ENCODE measurements at places on chromosomes 4 and X.

DNA sequence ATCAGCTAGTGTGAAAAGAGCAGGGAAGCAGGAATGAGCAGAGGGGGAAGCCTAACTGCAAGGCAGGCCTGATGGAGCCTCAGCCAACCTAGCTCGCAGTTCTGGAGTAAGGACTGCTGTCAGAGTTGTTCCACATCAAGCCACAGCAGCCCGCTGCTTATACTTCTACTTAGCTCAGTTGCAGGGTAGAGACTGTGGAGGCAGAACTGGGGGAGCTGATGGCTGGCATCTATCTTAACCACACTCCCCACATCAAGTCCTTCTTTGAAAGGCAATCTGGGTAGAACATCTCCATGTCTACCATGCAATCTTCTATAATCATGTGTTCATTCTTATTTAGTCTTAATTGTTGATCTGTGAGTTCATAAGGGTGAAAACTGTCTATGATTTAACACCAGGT is 46.1 kb downstream of the DDX60 start:
- DNase-seq, result no peak

DNA sequence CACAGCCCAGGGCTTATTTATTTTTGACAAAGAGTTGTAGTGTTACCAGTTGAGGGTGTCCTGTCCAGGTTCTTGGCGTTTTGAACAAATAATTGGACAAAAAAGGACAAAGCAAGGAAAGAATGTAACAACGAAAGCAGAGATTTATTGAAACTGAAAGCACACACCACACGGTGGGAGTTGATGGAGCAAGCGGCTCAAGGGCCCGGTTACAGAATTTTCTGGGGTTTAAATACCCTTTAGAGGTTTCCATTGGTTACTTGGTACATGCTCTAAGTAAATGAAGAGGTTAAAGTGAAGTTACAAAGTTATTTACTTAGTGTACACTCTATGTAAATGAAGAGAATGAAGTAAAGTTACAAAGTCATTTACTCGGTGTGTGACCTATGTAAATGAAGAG is 27.8 kb upstream of the OPHN1 start:
- no peak for DNase-seq

DNA sequence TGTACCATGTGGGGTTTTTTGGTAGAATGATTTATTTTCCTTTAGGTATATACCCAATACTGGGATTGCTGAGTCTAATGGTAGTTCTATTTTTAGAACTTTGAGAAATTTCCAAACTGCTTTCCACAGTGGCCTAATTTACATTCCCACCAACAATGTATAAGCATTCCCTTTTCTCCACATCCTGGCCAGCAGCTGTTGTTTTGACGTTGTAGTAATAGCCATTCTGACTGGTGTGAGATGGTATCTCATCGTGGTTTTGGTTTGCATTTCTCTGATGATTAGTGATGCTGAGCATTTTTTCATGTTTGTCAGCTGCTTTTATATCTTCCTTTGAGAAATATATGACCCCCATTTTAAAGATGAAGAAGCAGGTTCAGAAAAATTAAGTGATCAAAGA is 153.7 kb downstream of the CBR4 start:
- DNase-seq, result no peak

GRCh38 chr4:146040623-146041022 is 102.0 kb upstream of the ZNF827 start:
- DNase-seq, result no peak

DNA sequence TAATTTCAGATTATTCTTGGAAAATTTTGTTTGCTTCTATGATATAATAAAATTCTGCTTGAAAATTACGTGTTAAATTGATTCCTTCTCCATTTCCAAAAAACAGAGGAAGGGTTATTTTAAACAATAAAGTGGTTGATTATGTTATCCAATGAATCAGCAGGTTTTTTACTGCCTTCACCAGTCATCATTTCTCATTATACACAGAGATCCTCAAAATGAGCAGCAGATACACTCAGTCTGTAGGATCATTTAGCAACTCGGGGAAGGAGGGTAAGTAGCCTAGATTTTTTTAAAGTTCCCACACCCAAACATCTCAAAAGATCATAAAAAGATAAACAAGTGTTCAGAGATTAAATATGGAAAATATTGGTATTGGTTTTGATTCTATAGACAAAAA is 6.8 kb upstream of the TMEM144 start:
- peak; percentile 47 for DNase-seq

DNA sequence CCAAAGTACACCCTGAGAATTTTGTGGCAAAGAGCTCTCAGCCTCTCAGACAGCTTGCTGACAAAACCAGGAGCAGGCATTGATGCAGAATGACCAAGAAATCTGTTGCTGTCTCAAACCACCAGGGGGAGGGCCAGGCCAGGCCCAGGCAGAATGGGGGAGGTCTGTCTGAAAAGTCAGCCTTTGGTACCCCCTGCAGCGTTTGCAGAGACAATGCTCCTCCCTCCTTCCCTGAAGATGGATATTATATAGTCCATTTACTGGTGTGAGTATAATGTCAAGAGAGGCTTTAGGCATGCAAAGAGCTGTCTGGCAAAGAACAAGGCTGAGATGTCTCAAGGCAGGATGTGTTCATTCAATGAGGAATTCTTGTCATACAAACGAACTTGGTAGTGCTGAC is 52.9 kb upstream of the TRPC5OS start:
- no peak for DNase-seq

DNA sequence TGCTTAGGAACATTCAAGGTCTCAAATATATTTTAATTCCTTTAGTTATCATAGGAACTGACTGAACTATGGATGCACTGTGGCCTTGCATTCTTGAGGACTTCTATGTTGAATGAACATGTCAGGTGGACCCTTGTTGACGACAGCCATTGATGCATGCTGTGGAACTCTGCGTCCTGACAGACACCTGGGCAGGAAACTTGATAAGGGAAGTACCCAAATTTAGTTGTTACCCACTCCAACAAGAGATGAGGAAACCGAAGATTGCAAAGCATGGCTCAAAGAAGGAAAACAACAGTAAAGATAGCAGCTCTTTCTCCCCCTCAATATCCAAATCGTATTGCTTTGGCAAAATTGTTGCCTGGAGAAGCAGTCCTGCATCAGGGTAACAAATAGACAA is 540.0 kb upstream of the NR3C2 start:
- DNase-seq, result no peak

GRCh38 chr4:122930862-122931261 is 8.5 kb upstream of the NUDT6 start:
- DNase-seq, result peak; percentile 39

- DNase-seq, result no peak
Observed at GRCh38 chr4:20181926-20182325, 69.8 kb upstream of the SLIT2 start.

- DNase-seq, result peak; percentile 87
Observed at GRCh38 chrX:134990801-134991481, at the start of gene SMIM10. Gene SMIM10 (plus strand): TSS chrX:134990991. CDS start chrX:134991096, 105 bp downstream.

DNA sequence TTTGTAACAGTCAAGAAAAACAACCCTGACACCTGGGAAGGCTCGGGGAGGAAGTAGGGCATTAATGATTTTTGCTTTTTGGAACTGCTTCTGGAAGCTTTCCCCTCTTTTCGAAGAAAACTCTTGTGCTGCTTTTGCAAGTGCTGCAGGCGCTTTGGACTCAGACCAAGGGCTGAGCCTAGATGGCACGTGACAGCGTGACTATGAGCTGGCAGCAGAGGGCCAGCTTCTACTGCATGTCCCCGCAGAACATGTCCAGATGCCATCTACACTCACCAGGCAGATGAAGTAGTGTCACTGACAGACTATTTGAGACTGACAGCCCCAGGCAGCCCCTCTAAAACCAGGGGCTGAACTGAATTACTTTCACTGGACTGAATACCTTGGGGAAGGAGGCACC is 6.2 kb downstream of the NR0B1 start:
- no peak for DNase-seq

- DNase-seq, result no peak
Observed at GRCh38 chr4:94446386-94446785, 5.4 kb upstream of the PDLIM5 start.

GRCh38 chrX:118552121-118552900 is 56.7 kb downstream of the DOCK11 start:
- peak; percentile 85 for DNase-seq

- DNase-seq, result no peak
Observed at GRCh38 chr4:77697860-77698590, 92.4 kb downstream of the CXCL13 start.

- DNase-seq, result no peak
Observed at GRCh38 chrX:15087747-15088146, 182.1 kb downstream of the ASB9 start.

- DNase-seq, result peak; percentile 22
Observed at GRCh38 chr4:83112678-83113428, 1.7 kb downstream of the PLAC8 start.
